ENCODE measurements at places on chromosomes 1 and 21.

GRCh38 chr21:28883931-28884330 lies 108.7 kb downstream of the LTN1 start:
- DNase-seq, result no peak

- DNase-seq, result no peak
These were observed 19.5 kb upstream of the LRIG2 start for GRCh38 chr1:113053344-113054126.

- no peak for DNase-seq
These were observed 54.9 kb downstream of the KLHDC7A start for GRCh38 chr1:18535391-18536210.

- no peak for DNase-seq
These were observed 5.2 kb upstream of the LRRC53 start for GRCh38 chr1:74517599-74518051.

DNA sequence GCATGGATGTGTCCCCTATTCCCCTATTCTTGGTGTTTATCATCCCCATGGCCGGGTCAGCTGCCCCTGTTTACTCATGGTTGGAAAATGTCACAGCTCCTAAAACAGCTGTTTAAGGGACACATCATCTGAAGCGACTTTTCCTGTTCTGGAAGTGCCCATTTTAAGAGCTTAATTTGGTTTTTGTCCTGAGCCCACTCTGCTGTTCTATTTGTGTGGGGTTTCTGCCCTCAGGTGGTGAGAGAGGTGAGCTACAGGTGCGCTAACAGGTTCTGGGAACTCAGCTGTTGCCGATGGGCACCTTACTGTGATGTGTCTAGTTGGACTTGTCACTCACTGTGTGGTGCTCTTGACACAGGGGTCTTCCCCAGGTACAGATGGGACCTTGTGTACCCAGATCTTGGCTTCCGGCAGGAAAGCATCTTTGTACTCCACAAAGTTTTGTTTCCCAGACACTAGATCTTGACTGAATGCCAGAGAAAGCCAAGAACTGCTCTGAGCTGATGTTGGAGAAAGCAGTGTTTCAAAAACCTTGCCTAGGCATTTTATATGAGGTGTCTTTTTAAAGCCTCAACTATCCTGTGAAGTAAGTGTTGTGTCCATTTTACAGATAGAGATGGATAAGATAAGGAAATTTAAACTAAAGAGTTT lies 59.0 kb upstream of the CD1D start:
- no peak for DNase-seq

DNA sequence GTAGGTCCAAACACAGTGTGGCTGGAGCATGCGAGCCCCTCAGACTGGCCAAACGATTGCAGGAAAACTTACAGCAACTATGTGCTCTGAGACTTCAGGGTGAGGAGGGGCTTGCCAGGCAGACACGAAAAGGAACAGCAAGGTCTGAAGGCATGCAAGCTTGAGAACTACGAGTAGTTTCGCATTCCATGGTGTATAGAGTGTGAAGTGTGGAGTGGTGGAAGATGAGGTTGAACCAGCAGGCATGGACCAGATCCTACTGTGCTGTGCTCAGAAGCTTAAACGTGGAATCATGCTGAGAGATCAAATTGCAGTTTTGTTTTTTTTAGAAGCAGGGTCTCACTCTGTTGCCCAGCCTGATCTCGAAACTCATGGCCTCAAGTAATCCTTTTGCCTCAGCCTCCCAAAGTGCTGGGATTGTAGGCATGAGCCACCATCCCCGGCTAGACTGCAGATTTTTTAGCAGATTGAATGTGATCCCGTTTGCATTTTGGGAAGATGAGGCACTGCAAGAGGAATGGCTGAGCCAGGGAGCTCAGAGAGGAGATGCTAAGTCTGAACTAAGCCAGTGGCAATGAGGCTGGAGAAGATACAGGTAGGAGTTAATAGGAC lies 5.1 kb upstream of the TFAP2E start:
- no peak for DNase-seq

- no peak for DNase-seq
These were observed 994.6 kb upstream of the PRMT6 start for GRCh38 chr1:106061586-106062495.

GRCh38 chr1:245091171-245091621 lies 63.6 kb upstream of the KIF26B start:
- no peak for DNase-seq

- no peak for DNase-seq
These were observed 10.1 kb upstream of the TFF1 start for GRCh38 chr21:42376338-42376982.

Measured in stimulated activated CD4-positive, alpha-beta T cell treated with anti-CD3 and anti-CD28 coated beads, TNF-alpha, amount 100 ng/mL, for 48 hours (primary cell).